Effector CD4-positive, alpha-beta T cell (primary cell): ENCODE measurements at places on chromosomes 11 and 22.

DNA sequence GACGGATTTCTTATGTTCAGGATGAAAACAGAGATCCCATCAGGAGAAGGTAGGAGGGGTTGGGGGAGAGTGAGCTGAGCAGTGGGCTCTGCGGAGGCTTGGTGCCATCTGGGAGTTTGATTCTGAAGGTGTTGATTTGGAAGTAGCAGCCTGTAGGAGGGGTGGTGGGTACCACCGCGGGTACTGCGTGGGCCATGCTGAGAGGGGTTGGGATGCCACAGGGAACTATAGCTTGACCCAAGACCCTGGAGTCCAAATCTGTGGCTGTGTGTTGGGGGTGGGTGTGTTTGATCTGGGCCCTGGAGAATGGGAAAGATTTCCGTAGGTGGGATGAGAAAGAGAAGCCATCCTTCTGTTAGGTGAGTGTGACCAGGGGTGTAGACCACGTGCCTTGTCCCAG is 5.0 kb downstream of the INCENP start:
- DNase-seq, result no peak

DNA sequence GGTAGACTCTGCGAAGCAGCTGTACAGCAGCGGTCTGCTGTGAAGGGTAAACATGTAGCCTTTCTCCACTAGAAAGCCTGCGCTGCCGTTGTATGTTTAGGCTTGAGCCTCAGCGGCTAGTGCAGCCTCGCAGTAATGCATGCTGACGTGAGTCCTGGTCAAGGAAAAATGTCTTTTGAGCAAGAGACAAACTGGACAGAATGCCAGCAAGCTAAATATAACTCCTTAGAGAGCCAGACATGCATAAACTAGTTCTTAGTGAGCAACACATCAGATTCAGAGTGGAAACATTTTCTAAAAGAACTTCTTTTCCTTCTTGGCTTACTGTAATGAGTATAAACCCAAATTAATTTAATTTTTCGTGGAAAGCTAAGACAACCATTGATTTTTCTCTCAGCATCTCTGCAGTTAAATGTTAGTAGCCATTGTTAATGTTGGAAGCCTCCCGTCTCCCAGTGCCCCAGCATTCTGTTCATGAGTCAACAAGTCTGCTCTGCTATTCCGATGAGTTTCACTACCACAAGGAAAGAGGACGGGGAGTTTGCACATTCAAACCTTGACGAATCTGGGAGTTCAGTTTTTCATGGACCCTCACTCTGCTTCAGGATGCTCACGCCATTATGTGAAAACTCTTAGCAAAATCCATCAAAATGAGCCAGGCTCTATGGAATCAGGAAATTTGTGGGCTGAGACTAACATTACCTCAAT is 51.4 kb downstream of the JAM3 start:
- no peak for DNase-seq

- DNase-seq, result no peak
Measured at GRCh38 chr22:17318817-17319216, 50.4 kb upstream of the CECR2 start.

GRCh38 chr11:127249576-127249975 is 249.0 kb upstream of the KIRREL3 start:
- no peak for DNase-seq

- DNase-seq, result no peak
Measured at GRCh38 chr11:78228467-78228866, 39.7 kb downstream of the USP35 start.

DNA sequence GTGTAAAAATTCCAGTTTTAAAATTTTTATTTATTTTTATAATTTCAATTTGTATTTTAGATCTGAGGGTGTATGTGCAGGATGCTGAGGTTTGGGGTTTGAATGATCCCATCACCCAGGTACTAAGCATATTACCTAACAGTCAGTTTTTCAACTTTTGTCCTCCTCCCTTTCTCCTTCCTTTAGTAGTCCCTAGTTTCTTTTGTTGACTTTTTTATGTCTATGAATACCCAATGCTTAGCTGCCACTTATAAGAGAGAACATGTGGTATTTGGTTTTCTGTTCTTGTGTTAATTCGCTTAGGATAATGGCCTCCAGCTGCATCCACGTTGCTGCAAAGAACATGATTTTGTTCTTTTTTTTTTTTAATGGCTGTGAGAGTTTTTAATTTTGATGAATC is 35.7 kb upstream of the UCP3 start:
- no peak for DNase-seq

DNA sequence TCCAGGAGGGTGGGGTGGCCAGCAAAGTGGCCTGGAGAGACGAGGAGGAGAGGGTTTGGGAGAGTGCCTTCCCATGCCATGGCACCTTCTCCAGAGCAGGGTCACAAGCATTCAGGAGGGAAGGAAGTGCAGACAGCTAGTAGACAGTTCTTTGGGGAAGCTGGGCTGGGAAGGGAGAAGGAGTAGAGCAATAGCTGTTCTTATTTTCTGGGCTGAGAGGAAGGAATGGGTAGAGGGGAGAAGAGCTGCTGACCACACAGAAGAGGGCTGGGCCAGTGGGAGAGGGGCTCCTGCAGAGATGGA is 14.8 kb upstream of the PICK1 start:
- no peak for DNase-seq

GRCh38 chr11:102026959-102027358 is 20.3 kb upstream of the CFAP300 start:
- DNase-seq, result no peak

GRCh38 chr11:128904656-128905344 is 13.6 kb downstream of the KCNJ5 start:
- no peak for DNase-seq

- DNase-seq, result peak; percentile 70
Measured at GRCh38 chr11:6473451-6474412, at the start of gene TRIM3. TSS of gene TRIM3 (minus strand) at chr11:6473941. CDS start at chr11:6465695, 8,246 bp downstream.
